ENCODE measurements at places on chromosomes 16 and 17.

- DNase-seq, result peak; percentile 90
Measured at GRCh38 chr17:78176548-78177025, 8.2 kb downstream of the SYNGR2 start.

- no peak for DNase-seq
Measured at GRCh38 chr16:82860071-82860470, 233.3 kb downstream of the CDH13 start.

- DNase-seq, result no peak
Measured at GRCh38 chr17:71252436-71252835, 868.4 kb upstream of the SOX9 start.

DNA sequence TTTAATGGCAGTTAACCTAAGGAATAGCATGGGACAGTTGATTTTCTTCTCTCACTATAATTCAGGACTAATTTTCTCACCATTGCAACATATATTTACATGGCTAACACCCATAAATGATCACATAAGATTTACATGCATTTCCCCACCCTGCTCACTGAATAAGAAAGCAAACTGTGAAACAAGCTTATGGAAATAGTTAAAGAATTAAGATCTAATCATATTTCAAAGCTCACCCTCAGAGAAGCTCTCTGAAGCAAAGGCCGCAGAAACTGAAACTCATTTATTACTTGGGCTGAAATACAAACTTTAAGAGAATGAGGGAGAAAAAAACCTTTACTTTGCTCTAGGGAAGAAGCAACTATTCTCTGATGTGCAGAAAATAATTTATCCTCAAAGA is 218.7 kb upstream of the AXIN2 start:
- no peak for DNase-seq

DNA sequence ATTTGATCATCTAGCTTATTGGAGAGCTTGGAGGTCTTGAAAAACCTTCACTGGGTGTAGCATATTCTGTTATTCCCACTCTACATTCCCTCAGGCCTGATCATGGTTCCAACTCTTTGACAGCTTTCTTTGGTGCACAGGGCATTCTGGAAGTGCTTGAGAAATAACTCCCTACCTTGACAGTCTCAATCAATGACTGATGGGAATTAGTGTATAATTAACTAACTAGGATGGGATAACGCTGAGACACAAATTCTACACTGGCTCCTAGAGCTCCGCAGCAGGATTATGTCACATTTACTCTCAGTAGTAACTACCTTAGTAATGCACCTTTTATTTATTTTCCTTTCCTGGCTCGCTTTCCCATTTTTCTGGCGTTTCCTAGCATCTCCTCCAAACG is 236.4 kb downstream of the MAP2K6 start:
- DNase-seq, result no peak

GRCh38 chr16:55836158-55836611 is 3.3 kb upstream of the CES1 start:
- DNase-seq, result no peak

DNA sequence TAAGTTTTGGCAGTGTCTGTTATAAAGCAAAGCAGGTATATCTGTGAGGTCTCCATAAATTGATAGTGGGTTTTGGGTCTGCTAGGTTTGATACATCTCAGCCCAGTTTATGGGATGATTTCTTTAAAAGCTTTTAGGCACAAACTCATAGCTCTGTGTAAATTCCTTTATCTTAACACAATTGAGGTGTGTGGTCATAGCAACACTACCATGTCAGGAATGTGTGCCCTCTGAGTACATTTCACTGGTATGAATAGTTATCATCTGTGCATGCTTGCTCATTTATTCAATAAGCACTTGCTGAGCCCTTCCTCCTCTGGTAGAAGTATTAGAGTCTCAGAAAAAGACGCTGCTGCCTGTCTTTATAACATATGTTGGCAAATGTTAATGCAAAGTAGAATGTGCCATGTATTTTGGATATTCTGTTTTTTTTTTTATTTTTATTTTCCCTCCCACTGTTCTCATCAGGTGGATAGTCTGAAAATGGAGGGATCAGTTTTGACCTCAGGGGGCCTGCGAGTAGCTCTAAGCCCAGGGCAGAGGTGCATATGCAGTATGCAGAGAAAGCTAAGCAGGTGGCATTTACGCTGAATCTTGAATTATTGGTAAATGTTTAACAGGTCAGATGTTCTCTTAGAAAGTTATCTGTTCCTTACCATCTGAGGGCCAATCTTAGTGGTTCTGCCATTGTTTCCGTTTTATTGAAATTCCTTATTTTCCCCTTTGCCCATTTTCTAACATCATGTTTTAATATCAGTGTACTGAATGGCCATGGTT is 90.7 kb downstream of the WNT3 start:
- DNase-seq, result no peak

DNA sequence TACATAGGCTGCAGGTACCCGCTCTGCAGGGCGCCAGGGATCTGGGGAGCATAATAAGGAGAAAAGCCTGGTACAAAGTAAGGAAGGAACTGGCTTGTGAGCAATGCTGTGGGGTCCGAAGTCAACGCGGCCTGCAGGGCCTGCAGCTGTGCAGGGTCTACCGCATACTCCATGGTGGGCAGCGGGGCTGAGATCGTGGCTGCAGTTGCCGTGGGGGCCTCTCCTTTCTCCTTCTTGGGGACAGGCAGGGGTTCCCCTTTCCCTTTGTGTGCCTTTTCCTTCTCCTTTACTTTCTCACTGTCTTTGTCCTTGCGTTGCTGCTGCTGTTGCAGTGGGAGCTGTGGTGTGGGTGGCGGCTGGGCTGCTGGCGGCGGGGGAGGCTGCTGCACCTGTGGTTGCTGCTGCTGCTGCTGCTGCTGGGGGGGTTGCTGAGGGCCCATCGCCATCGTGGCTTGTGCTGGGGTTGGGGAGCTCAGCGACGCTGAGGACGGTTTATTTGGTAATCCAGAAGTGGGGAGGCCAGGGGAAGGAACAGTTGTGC is 259.6 kb downstream of the ZFHX3 start:
- DNase-seq, result no peak

- no peak for DNase-seq
Measured at GRCh38 chr17:82832411-82832810, 7.4 kb downstream of the ZNF750 start.

All from activated CD8-positive, alpha-beta memory T cell treated with anti-CD3 and anti-CD28 coated beads, Interleukin-2, amount 50 U/mL, for 48 hours (primary cell).